ENCODE measurements at places on chromosomes 2 and 18.
A peak's percentile ranks its signal among the peaks of the same experiment; 100 is the strongest.

- peak; percentile 2 for DNase-seq
These were observed 45.6 kb upstream of the ARHGAP15 start for GRCh38 chr2:143083636-143084035.

- no peak for DNase-seq
These were observed 255.4 kb downstream of the EXOC6B start for GRCh38 chr2:72570413-72570812.

GRCh38 chr2:176582990-176583481, 313.8 kb downstream of the MTX2 start:
- DNase-seq = peak; percentile 82

GRCh38 chr2:238082151-238082550, 18.0 kb upstream of the ESPNL start:
- no peak for DNase-seq

DNA sequence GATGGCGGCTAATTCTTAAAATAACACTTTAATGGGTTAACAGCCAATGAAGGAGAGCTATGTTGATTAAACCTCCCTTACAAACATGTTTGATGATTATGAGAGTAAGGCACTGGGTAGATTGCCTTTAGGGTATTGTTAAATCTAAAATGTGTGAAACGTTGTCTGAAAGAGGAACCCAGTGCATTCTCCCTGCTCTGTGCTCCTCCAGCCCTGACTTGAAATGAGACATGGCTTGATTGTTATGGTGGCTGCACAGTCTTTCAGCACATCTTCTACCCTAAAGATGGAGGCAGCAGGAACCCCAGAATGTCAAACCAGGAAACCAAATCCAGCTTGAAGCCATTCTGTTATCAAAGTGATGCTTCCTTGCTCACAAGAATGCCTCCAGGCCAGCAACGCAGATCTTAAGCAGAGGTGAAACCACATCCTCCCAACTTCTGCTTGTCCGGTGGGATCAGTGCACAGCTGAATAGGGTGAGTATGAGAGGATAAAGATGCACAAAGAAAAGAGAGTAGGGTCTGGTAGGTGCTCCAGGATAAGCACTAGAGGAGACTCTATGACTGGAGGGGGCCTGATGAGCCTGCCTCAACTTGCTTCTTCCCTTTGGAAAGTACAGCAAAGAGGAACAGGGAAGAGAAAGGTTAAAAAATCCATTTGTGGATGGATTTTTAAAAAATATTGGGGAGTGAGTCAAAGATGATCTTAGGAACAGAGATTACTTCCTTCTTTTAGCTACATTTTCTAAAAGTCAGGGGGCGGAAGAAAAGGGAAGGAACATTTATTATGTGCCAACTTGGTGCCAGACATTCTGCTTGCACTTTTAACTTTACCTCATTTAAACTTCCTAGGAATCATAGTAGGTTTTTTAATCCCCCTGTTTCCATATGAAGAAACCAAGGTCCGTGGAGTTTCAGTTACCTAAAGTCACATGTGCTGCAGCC, 523.0 kb downstream of the TXNL1 start:
- DNase-seq = no peak

GRCh38 chr2:203338322-203338721, 10.1 kb downstream of the ABI2 start:
- DNase-seq = no peak

DNA sequence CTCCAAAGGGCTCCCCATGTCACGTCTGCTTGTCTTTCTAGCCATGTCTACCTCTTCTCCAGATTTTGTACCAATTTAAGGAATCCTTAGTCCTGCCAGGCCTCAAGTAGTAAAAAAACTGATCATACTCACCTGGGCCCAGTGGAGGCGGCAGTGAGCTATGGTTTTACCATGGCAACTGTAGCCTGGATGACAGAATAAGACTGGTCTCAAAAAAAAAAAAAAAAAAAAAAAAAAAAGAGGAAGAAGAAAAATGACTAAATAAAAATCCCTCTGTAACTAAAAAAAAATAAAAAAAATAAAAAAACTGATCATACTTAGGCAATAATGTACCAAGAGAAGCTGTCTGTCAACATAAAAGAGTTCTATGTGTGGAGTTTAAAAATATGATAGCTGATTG, 221.6 kb downstream of the NR4A2 start:
- no peak for DNase-seq

GRCh38 chr2:23824777-23825212, 102.1 kb downstream of the ATAD2B start:
- DNase-seq = no peak

- no peak for DNase-seq
These were observed 11.0 kb downstream of the FASTKD2 start for GRCh38 chr2:206776432-206776831.

DNA sequence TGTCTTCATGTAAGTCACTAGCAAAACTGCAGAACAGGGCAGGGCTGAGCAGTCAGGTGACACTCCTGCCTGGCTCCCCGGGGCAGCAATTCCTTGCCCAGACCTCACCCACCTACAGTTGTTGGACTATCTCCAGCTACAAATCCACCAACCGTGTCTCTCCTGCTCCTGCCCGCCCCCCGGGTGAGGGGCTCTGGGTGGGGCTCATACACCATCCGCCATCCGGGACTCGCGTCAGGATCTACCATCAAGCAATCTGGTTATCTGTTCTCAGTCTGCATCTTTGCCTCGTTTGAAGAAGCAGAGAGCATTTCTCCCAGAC, 13.5 kb upstream of the GLI2 start:
- DNase-seq = no peak

- no peak for DNase-seq
These were observed 99.0 kb downstream of the EFEMP1 start for GRCh38 chr2:55824551-55825096.

- DNase-seq = no peak
These were observed 29.4 kb upstream of the MBP start for GRCh38 chr18:77161961-77162360.

GRCh38 chr2:167703441-167703840, 544.0 kb downstream of the STK39 start:
- no peak for DNase-seq

DNA sequence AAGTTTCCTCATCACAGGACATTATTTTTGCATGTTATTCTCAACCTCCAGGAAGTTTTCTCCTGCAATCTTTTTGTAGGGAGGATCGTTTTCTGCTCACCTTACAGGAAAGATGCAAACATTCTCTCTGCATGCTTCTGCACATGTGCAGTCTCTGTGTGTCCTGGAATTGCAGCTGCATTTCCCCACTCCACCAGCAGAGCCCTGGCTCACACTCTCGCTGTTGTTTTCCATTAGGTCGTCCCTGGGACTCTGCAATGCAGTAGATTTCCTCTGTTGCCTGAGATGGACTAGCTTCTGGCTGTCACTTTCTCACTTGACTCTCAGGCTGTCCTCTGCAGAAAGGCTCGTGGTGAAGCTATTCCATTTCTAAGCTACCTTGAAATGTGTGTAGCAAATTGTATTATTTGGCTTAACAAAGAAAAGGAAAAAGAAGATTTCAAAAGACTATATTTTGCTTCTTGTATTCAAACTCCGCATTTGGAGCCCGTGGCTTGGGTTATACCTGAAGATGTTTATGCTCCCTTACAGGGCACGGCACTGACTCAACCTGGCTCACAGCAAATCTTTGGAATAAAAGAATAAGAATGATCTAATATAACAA, 346.7 kb downstream of the RAD51AP2 start:
- DNase-seq = no peak

DNA sequence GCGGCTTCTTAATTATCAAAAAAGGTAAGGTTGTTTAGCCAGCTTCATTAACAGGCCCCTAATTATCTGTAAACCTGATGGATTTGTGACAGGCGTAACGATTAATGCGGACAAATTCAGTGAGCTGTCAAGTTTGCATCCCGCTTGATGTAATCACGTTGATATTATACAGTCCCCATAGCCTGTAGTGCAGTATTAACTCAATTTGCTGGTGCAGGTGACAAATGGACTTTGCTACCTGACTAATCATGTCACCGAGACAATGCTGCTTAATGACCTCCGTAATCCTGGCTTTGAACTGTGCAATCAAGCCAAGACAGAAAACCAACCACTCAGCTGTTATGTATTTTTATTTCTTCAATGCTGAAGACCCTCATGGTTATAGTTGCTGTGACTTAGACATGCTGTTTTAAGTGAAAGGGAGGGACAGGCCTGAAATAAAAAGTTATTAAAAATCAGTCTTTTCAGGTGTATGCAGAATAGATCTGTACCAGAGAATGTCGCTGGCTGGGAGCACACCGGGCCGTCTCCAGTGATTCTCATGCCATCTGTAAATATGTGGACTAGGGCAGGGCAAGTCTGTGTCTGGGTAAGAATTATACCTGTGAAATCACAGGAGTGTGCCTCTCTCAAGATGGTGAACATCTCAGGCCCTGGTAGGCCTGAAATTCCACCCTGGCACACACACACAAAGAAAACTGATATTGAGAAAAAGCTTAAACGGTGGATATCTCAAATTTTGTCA, 4.3 kb downstream of the TSHZ1 start:
- no peak for DNase-seq

- no peak for DNase-seq
These were observed 400.6 kb upstream of the ID2 start for GRCh38 chr2:8281234-8281633.

All from AG04449 (cell line).